Right atrium auricular region (tissue), 2 donors: ENCODE measurements at places on chromosomes 12 and 14. TPM values are rescaled to one million over a fixed set of nuclear protein-coding genes. Genes with fewer than 3 reads are reported as not detected.

Gene CCDC177
- not detected for total RNA-seq

Gene AQP2
- 0.83 TPM for total RNA-seq

Gene MYBPC1
- total RNA-seq = 2.1 TPM

Gene MANSC4
- total RNA-seq = not detected

Gene SLC24A4
- total RNA-seq = 0.24 TPM

Gene TMEM63C
- 0.04 TPM for total RNA-seq

Gene FRS2
- 25.9 TPM for total RNA-seq

Gene HOTAIR
- not detected for total RNA-seq

Gene FGF6
- total RNA-seq = not detected

Gene DLK1
- total RNA-seq = not detected

Gene MYRFL
- not detected for total RNA-seq

Gene NXPH4
- 1.1 TPM for total RNA-seq

Gene KCNH5
- not detected for total RNA-seq

Gene WDR89
- 4.2 TPM for total RNA-seq
